ENCODE measurements at places on chromosomes 2 and 18.

DNA sequence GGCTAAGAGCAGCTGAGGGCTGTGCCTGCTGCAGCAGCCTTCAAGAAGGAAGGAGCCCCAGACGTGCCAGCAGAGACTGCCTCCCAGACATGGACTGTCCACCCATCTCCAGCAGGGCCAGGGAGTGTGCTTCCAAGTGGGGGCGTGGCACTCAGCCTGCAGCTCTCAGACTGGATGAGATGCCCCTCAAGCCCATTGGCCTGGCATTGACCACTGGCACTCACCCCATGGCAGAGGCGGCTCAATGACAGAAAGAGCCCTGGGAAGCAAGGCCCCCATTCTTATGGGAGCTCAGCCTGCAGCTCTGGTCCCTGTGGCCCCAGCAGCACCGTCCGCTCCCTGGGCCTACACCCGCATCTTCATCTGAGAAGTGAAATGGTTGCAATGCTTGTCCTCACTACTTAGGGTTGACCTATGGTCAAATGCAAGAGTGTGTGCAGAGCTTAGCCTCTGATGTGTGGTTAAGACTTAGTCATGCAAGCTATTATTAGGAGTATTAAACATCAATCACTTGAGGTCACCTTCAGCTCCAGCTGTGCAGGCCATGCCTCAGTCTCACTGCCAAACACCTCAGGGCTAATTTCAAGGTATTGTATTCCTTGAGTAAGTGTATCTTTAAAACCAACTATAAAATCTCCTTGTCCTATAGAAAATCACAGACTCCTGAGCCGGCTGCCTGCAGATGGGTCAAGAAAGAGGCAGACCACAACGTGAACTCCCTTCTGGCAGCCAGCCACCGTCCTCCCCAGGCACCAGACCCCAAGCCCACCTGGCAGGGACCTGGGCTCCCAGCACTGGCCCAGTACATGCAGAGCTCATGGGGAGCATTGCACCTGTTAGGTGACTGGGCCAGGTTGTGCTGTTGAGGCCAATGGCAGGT lies 194.8 kb downstream of the NDUFA10 start:
- no peak for DNase-seq

DNA sequence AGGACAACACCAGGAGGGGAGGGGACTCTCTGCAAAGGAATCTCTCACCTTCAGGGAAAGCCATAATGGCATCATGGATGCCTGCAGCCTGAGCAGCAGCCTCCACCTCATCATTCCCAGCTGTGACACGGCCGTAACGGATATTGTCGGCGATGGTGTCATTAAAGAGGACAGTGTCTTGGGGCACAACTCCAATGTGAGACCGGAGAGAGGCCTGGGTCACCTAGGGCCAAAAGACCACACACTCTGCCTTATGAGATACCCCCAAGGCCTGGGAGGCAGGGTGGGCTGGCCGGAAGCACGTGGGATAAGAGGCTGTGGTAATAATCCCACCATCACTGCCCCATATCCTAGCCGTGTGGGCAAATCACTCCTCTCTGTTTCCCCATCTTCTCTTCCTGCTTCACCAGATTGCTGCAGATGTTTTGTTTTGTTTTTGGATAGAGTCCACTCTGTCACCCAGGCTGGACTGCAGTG lies 4.3 kb downstream of the ZFAND2B start:
- DNase-seq: no peak

DNA sequence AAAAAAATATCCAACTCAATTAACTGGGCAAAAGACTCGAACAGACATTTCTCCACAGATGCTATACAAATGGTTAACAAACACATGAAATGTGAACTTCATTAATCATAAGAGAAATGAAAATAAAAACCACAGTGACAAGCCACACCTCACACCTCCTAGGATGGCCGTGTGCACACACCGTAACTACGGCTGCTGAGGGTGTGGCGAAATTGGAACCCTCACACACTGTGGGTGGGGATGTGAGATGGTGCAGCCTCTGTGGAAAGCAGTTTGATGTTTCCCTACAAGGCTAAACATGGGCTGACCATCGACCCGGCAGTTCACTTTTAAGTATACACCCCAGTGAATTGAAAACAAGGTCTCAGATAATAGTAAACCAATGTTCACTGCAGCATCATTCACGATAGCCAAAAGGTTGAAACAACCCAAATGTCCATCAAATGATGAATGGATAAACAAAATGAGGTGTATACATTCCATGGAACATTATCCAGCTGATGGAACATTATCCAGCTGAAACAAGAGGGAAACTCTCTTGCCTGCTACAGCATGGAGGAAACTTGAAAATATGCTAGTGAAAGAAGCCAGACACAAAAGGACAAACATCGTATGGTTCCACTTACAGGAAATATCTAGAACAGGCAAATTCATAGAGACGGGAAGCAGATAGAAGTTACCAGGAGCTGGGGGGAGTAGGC lies 32.2 kb downstream of the ZAP70 start:
- DNase-seq: peak; percentile 38

DNA sequence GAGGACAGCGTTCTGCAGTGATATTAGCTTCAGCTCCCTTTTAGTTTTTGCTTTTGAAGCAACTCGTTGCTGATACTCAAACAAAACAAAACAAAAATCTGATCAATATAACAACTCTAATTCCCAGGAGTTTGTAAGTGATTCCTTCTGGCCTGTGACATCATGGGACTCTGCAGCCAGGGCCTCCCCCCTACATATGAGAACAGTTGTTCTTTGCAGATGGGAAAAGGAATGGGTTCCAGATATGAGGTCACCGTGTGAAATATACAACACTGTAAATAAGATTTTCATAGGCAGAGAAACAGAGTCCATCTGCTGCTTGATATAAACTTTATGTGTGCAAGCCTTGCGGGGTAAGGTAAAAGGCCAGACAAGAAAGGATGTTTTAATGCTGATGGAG lies 56.7 kb downstream of the DIS3L2 start:
- DNase-seq: no peak

GRCh38 chr18:63878343-63878742 lies 9.2 kb upstream of the SERPINB2 start:
- DNase-seq: no peak

- peak; percentile 14 for DNase-seq
These were observed 51.1 kb downstream of the PAPOLG start for GRCh38 chr2:60806988-60807681.
